ENCODE measurements at places on chromosomes 7 and 10.

GRCh38 chr7:50268990-50269389 lies 35.5 kb upstream of the IKZF1 start:
- no peak for DNase-seq

DNA sequence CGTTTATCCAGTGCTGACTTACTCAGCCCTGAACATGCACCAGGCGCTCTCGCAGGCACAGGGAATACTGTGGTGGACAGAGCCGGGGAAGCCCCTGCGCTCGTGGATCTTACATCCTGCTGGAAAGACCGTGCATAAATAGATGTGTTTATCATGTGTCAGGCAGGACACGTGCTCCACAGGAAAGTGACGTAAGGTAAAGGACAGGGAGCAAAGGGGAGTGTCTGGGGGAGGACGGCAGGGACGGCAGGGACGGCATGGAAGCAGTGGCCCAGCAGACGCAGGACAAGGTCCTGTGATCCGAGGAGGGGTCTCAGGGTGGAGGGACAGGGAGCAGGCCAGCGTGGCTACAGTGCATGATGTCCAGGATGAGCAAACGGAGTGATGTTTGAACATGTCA lies 410.5 kb downstream of the PAXIP1 start:
- DNase-seq, result no peak

- DNase-seq, result no peak
Observed at GRCh38 chr10:30151581-30152389, 92.4 kb upstream of the JCAD start.

GRCh38 chr10:124498056-124498455 lies 36.4 kb downstream of the LHPP start:
- DNase-seq, result no peak

- DNase-seq, result no peak
Observed at GRCh38 chr7:157760004-157760730, 423.4 kb downstream of the DNAJB6 start.

All from NCI-H2171 treated with DMSO at 0.1 percent for 48 hours (cell line).